A549 treated with Mapracorat at 1 μM for 4 hours (cell line): ENCODE measurements at places on chromosomes 16 and 17. TPM values are rescaled to one million over a fixed set of nuclear protein-coding genes. Genes with fewer than 3 reads are reported as not detected.

Gene MYH1
- total RNA-seq, result not detected in 5 replicates

Gene KRT33B
- total RNA-seq, result not detected in 5 replicates

Gene RTN4RL1
- total RNA-seq, result 8.4 to 11.6 TPM (median 9.8 TPM) in 5 replicates

Gene CCDC182
- total RNA-seq, result not detected in 5 replicates

Gene MMD
- 25.8 to 31.8 TPM (median 27.7 TPM) in 5 replicates for total RNA-seq

Gene CDT1
- 24.3 to 34.5 TPM (median 31.0 TPM) in 5 replicates for total RNA-seq

Gene FGF11
- total RNA-seq, result 0.82 to 1.3 TPM (median 0.82 TPM) in 5 replicates
